GM12892 (cell line): ENCODE measurements at places on chromosomes 3 and 15.

DNA sequence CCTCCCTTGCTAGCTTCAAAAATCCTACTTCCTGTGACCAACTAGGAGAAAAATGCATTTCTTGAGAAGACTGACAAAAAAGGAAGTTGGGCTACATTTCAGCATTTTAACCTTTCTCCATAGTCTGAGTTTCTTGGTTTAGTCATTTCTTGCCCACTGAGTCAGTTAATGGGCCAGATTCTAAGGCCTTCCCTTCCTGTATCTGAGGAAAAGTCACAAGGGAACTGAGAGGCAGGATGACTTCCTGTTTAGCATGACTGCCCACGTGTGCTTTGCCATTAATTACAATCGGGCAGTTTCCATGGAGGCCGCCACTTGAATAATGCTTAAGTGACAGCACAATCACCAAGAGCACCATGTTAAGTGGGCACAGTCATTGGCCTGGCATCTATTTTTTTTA lies 794.4 kb upstream of the LMCD1 start:
- DNase-seq, result no peak

GRCh38 chr3:194990454-194991337 lies 280.3 kb downstream of the XXYLT1 start:
- no peak for DNase-seq

DNA sequence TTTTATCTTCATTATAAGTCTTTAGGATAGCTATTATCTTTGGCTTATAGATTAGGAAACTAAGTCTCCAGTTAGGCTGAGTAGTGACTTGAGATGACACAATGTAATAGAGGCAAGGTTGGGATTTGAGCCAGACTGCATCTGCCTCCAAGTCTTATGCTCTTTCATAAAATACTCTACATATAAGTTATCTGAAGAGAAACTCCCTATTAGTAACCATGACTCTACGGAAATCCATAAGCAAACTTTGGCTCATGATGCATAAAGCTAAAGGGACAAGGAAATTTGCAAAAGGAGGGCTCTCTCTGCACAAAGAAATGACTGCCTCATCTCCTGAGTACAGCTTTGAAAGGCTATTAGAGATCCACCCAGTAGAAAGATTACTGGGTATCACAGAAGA lies 77.6 kb upstream of the FRMD4B start:
- no peak for DNase-seq

DNA sequence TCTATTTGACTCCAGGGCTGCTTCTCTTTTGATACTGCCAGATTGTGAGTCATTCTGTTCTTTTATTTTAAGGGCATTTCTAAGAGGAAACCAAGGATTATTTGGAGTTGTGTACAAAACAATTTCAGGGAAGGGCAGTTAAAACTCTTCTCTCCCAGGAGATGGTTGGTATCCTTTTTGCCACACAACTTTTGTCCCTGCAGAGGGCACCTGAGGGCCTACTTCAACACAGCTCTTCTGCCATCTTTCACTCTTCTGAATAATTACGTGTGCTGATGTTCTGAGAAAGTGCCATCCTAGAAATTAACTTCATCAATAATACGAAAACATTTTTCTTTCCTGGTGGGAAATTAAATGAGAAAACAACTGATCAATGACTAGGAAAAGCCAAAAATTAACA lies 75.7 kb upstream of the GADL1 start:
- no peak for DNase-seq

DNA sequence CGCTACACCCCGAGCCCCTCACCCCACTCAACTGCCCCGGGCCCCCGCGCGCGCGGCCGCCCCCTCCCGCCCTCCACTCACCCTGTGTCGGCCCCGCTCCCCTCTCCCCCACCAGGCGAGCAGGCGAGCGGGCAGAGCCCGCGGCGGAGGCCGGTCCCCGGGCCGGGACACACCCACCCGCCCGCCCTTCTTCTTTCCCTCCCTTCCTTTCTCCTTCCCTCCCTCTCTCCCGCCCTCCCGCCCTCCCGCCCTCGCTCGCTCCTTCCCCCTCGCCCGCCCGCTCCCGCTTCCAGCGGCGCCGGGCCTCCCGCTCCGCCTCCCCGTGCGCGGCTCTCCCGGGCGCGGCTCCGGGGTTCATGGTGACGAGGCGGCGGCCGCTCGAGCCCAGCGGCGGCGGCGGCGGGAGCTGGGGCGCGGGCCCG lies at the start of gene CTDSPL:
Gene CTDSPL, plus strand, starts transcription at position 261 of the 422 bp plus-strand sequence. CDS start 320 bp downstream, outside the sequence.
- no peak for DNase-seq

- no peak for DNase-seq
Measured at GRCh38 chr15:31605467-31605931, 278.9 kb downstream of the KLF13 start.

DNA sequence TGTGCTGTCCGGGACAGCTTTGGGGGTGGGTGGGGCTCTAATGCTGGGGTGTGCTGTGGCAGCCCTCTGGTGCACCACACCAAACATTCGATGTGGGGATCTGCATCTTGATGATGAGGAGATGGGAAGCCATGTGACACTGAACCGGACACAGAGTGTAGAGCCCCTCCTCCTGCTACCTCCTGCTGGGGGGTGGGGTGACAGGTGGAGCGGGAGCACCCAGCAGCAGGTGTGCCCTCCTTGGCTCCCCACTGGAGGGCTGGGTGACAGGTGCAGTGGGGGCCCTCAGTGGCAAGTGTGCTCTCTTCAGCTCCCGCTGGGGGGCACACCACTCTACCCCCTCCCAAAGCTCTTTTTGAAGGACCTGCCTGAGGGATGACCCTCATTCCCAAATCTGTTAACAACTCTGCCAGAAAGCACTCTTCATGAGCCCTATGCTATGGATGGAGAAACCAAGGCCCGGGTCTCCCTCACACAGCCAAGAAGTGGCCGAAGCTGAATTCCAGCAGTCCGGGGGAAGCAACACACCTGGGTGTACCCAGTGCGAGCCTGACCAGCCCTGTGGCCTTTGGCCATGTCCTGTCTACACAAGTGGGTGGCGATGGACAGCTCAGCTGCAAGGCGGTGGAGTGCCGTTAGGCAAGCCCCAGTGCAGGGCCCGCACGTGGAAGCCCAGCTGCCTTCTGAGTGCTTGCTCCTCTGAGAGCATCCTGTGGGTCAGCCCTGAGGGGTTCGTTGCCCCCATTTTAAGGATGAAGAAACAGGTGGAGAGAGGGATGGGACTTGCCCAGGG lies 609 bp upstream of the UROC1 start:
- no peak for DNase-seq

DNA sequence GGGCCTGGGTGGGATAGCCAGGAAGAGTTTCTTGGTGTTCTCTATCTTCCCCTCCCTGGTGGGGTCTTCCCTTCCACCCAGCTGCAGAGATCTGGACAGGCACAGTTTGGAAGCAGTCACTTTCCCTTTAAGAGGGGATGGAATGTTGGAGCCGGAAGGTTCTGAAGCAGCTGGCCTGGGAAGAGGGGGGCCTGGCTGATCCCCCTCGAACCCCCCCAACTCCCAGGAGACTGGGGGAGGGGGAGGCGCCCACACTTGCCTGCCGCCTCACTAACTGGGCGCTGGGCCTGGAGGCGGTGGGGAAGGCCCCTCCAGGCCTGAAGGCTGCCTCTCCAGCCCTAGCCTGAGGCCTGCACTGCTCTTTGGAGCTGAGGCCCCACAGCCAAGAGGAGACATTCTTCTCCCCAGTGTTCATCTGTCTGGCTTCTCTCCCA lies 1.4 kb downstream of the DVL3 start:
- DNase-seq, result no peak
